ENCODE measurements at places on chromosomes 6 and 20.

DNA sequence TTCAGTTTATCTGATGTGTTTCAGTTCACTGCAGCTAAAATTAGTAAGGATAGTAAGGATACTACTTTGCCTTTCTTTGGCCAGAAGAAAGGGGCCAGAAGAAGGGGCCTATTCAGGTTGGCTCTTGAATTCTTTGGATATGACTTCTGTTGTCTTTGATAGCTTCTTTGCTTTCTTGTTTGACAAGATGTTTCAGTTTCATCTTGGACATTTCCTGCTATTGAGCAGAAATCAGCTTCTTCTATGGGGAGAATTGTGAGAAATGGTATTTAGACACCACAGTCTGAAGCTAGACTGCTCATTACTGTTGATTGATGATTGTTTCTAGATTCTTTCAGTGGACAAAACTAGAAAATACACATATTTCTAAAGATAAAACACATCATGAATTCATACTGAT, 23.2 kb downstream of the L3MBTL3 start:
- no peak for DNase-seq

DNA sequence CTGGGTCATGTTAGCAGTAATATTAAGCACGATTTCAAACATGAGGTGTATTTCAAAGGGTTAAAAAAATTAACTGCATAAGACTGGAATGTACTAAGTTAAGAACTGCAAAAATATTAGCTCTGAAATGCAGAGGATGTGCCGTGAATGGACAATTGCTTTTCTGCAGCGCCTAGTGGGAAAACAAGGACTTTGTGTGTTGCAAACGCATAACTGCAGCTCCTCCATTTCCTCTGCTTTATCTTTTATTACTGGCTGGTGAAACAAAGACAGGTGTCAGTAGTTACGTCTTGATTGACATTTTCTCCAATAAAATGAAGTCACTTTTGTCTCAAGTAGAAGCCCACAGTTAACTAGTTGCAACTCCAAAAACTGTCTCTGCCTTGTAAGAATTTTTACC, 1.7 kb downstream of the PDE7B start:
- no peak for DNase-seq

DNA sequence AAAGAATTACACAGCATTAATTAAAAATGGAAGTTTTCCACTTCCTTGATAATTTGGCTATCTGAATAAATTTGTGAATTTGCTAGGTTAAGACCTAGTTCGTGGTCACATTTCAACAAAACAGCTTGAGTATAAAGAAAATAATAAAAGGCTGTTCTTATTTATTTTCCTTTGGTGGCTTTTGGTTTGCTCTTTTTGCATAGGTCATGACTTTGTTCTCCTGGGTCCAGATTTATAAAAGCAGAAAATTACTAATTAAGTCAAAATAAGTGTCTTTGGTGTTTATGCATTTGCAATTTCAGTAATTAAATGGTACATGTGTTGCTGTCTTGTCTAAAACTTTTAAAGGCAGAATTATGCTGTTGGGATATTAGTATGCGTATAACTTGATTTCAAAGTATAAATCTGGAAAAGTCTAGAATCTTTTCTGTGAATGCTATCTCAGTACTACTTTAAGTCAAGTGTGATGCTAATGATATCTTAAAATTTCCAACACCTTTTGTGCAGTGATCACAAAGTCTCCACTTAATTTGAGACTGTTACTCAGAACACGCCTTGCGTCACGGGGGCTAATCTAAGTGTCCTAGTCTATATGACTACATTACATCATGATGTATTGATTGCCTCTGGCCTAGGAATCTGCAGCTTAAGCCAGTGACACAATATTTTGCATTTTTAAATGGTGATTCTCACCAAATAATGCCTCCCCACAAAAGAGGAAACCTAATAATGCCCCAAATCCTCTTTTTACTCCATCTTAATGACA, 41.0 kb downstream of the GNAS start:
- no peak for DNase-seq

DNA sequence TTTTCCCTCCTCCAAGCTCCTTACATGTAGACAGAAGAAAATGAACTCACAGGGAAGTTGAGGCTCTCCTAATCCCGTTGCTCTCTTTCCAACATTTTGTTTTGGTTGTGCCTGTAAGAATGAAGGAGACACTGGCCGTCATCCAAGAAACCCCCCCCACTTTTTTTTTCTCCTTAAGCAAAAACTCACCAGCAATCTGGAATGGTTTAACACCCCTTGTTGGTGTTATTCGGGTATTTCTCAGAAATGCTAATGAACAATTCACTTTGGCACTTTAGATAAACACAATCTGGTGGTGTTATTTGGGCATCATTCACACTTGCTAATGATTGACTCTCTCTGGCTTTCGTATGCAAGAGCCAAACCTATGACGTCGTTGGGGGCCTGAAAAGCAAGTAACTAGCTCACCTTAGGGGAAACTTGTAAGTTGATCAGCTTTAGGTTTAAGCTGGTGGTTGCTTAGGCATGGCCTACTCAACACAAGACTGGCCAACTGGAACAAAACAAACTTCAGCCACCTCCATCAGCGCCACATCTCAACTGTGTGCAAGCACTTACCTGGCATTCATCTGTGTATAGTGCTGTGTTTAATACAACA, 24.3 kb upstream of the OLIG3 start:
- DNase-seq, result no peak
